Activated CD4-positive, alpha-beta T cell treated with anti-CD3 and anti-CD28 coated beads, Interleukin-2, Interleukin-6, amounts not matched to agents 100 ng/mL and 50 ng/mL, durations not matched to agents 16 hours and 8 hours (primary cell): ENCODE measurements at places on chromosomes 7 and 10.

DNA sequence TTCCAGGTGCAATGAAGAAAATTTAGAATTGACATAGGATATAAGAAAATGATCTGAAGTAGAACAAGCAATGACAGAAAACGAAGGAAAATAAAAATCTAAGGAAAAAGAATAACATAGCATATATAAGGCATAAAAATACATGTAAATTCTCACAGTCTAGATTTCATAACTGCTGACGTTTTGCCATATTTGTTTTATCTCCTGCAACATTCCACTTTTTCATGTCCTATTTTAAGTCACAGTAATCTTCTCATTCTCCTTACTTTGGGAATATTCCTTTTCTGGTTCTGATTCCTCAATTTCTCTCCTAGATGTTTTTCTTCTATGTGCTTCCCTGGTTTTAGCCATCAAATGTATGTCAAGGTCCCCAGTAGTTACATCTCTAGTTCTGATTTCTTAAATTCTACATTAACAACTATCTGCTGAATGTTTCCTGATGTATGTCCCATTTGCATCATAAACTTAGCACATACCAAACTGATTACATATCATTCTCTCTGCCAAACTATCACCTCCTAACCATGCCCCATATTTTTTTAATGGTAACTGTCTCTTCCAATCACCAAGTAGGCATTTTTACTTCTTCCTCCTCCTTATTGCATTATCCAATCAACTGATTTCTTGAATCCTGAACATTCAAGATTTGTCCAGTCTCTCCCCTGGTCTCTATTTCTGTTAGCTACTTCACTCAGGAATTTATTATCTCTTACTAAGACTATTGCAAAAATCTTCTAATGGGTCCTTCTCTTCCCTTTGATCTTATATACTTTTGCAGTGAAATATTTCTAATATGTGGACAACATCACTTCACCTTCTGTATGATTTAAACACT lies 171.3 kb downstream of the DNAJC1 start:
- DNase-seq: no peak

DNA sequence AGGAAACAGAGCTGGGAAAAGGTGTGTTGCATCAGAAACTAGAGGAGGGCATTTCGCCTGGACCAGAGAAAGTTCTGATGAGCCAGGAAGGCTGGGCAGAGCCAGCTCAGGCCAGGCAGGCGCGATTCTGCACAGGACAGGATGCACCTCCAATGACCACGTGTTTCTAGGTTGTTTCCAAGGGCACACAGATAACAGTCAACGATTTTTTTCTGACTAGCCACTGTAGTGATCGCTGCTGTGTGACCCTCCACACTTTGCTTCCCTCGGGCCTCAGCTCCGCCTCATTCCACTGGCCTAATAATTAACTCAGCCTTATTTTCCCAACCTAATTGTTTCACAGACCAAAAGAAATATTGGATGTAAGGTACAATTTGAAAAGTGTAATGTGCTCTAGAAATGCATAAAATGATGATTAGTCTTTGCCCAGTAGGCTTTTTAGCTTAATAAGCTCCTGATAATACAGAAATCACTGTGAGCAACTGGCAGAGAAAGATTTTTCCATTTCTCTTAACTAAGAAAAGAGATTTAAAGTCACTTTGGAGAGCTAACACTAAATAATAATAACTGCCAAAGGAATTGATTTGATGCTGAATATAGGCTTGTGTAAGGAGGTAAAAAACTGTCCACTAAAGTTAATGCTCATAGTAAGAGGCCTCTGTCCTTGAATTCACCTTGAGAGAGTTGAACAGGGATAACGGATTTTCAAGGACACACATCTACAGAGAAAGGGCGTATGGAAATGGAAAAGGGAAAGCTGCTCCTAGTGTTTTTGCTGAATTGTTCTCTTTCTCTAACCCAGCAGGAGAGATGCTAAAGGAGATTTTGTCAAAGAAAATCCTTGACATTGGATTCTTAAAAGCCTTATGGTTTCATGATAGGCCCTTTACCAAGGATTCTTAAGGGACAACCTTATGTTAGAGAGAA lies 291.0 kb upstream of the C7orf33 start:
- DNase-seq: no peak

DNA sequence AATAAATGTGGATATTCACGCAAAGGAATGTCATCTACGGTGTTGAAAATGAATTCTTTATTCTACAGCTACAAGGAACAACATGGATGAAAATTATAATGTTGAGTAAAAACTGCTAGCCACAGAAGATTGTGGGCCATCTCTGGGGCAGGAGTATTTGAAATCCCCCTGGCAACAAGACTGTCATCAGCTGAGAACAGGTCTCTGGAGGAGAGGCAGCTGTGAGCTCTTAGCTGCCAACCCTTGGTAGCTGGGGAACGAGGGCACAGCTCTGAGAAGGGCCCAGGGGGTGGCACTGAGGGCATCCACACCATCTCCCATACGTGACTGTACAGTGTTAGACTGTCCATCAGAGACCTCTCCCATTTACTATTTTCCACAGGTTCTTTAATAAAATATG lies 340.1 kb upstream of the MGMT start:
- DNase-seq: no peak

GRCh38 chr7:80542398-80542797 lies 30.5 kb upstream of the GNAT3 start:
- no peak for DNase-seq

DNA sequence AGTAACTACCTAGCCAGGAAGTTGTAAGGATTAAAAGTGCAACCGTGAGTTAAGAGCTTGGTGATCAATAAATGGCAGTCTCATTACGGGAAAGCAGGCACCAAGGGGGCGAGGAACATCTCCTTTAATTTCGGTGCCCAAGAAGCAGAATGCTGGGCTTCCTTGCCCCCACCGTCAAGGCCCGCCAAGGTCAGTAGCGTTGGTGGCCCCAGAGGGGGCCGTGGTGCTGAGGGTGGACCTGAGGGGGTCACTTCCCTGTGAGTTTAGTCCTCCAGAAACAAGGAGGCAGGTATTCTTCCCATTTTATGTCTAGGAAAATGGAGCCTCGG lies 408 bp upstream of the MINDY4 start:
- no peak for DNase-seq
